Neural crest cell (in vitro differentiated cells): ENCODE measurements at places on chromosomes 16 and 17.

- no peak for DNase-seq
- H3K4me1 ChIP-seq = peaks cover 16% of the 10 kb centered on the region
- no peaks in the 10 kb centered on the region for H3K36me3 ChIP-seq
- no peak overlapping the region for H3K27ac ChIP-seq
These were observed 19.3 kb downstream of the CDH1 start for GRCh38 chr16:68756239-68756915.

DNA sequence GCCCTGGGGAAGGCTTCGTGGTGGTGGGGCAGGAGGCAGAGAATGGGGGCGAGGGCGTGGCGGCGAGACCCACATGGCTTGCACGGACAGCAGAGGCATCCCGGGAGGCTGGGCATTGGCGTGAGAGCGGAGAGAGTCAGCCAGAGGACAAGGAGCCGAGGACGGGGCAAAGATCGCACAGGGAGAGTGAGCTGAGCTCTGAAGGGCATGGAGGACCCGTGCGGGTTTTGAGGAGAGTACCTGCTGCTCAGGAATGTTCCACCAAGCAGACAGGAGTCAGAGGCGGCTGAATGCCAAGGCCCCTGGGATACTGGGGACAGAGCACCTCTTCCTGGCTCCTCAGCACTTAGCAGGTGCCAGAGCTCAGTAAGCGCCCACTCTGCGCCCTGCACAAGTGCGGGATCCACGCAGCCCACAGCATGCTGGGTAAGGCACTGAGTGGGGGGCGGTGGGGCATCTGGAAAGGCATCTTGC is 47.8 kb downstream of the ARHGAP27 start:
- no peak for DNase-seq
- H3K4me1 ChIP-seq = no peaks in the 10 kb centered on the region
- peaks cover 13% of the 10 kb centered on the region for H3K27me3 ChIP-seq
- no peaks in the 10 kb centered on the region for H3K36me3 ChIP-seq
- H3K27ac ChIP-seq = no peak overlapping the region
- no peak overlapping the region for H3K4me3 ChIP-seq

GRCh38 chr16:75593825-75594820 is 27.9 kb downstream of the GABARAPL2 start:
- no peak overlapping the region for H3K4me3 ChIP-seq
- H3K36me3 ChIP-seq = peaks cover 14% of the 10 kb centered on the region
- peaks cover 22% of the 10 kb centered on the region for H3K4me1 ChIP-seq
- H3K27me3 ChIP-seq = no peaks in the 10 kb centered on the region
- no peak for DNase-seq
- peak overlapping the region; percentile 7 for H3K27ac ChIP-seq

DNA sequence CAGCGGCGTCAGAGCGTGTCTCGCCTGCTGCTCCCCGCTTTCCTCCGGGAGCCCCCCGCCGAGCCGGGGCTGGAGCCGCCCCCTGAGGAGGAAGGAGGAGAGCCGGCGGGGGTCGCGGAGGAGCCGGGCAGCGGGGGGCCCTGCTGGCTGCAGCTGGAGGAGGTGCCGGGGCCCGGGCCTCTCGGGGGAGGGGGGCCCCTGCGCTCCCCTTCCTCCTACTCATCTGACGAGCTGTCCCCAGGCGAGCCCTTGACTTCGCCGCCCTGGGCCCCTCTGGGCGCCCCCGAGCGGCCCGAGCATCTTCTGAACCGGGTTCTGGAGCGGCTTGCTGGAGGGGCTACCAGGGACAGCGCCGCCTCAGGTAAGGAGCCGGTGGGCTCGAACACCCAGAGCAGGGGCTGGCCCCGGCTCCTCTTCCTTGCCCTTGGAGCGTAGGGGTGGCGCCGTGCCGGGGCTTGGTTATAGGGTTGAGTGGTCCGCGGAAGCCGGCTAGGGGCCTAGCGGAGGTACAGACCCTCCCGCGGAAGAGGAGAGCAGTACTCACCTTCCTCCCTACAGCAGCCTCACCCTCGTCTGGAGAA is 841 bp downstream of the RAPGEFL1 start:
- no peak overlapping the region for H3K27ac ChIP-seq
- H3K4me1 ChIP-seq = peaks cover 20% of the 10 kb centered on the region
- H3K4me3 ChIP-seq = peak overlapping the region; percentile 82
- H3K27me3 ChIP-seq = no peaks in the 10 kb centered on the region
- peaks cover 10% of the 10 kb centered on the region for H3K36me3 ChIP-seq
- no peak for DNase-seq

DNA sequence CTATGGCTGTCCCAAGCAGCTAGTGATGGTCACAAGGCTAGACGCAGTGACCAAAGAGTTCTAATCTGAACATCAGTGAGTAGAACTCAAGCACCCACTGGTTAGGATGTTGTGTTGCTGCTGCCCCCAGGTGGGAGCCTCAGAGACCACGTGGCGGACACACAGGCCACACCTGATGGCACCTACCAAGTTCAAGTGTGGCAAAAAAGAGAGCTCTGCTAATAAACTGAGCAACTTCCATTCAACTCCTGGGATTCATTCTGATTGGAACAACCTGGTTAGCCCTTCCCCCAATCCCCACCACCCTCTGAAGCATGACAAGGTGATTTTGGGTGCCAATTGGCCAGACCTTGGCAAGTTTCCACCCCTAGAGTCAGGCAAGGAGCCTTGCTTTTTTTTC is 3.5 kb upstream of the LCMT1 start:
- H3K27ac ChIP-seq = no peak overlapping the region
- DNase-seq = no peak
- H3K4me3 ChIP-seq = peak overlapping the region; percentile 95
- peaks cover 36% of the 10 kb centered on the region for H3K4me1 ChIP-seq
